ENCODE measurements at places on chromosomes 3 and 15.

GRCh38 chr3:40137591-40138295, 171.8 kb upstream of the EIF1B start:
- no peak for DNase-seq

GRCh38 chr3:122578069-122578740, 755 bp downstream of the PARP15 start:
- DNase-seq: no peak

GRCh38 chr15:38563723-38564519, 693 bp downstream of the RASGRP1 start:
- no peak for DNase-seq

DNA sequence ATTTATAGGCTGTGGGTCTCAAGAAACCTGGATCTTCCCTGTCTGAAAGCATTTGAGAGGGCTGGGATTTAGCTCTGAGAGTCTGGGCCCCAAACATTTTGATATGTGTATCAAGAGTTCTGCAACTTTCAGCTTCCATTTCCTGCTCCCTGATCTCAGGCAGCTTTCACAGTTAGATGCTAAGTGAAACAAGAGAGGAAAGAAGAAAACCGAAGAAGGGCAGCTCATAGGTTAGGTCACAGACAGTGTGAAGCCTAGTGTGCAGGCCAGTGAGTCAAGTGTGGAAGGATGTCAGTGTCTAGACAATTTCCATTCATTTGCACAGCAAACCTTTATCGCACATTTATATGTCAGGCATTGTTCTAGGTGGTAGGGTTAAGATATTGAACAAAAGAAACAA, 173.6 kb upstream of the PROK2 start:
- DNase-seq: no peak

DNA sequence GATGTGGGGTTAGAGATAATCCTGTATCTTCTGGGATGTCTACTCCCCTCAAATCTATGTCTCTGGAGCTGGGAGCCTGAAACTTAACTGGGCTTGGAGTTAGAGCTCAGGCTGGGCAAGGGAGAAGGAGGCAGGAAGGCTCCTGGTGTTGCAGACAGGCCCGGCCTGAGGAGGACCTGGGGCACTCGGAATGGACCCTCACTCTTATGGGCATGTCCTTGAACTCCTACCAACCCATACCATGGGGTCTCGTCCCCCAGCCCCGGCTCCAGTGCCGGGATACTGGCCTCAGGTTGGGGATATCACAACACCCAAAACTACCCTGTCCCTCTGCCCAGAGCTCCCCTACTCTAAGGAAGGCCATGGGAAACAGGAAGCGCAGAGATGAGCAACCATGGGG, 45.2 kb downstream of the SCN5A start:
- no peak for DNase-seq

GRCh38 chr3:37763309-37763708, 98.4 kb upstream of the CTDSPL start:
- no peak for DNase-seq

GRCh38 chr15:75577401-75578172, 1.5 kb downstream of the PTPN9 start:
- no peak for DNase-seq

GRCh38 chr3:16768956-16769355, 115.8 kb upstream of the PLCL2 start:
- no peak for DNase-seq

- DNase-seq: no peak
Observed at GRCh38 chr3:78507196-78507984, 1260.4 kb downstream of the ROBO1 start.
